ENCODE measurements at places on chromosomes 3 and 15. TPM values are rescaled to one million over a fixed set of nuclear protein-coding genes. Genes with fewer than 3 reads are reported as not detected.

C2CD4B gene
- total RNA-seq, result 0.28 TPM

EOMES gene
- not detected for total RNA-seq

USP19 gene
- total RNA-seq, result 42.8 TPM

GAP43 gene
- total RNA-seq, result 0.56 TPM

CCR5 gene
- not detected for total RNA-seq

DNASE1L3 gene
- total RNA-seq, result 0.56 TPM

GALNT15 gene
- 27.1 TPM for total RNA-seq

HRG gene
- total RNA-seq, result not detected

FBXO22 gene
- 67.7 TPM for total RNA-seq

CLDN11 gene
- 225 TPM for total RNA-seq

LXN gene
- 135 TPM for total RNA-seq

LRRC34 gene
- total RNA-seq, result 2.9 TPM

PCYT1A gene
- 57.8 TPM for total RNA-seq

KNG1 gene
- total RNA-seq, result not detected

Measured in regular cardiac myocyte (primary cell).